ENCODE measurements at places on chromosomes 13 and 19. TPM values are rescaled to one million over a fixed set of nuclear protein-coding genes. Genes with fewer than 3 reads are reported as not detected.

GRCh38 chr13:65606622-65607021 lies 1623.5 kb downstream of the PCDH9 start:
- no peak for DNase-seq

DNA sequence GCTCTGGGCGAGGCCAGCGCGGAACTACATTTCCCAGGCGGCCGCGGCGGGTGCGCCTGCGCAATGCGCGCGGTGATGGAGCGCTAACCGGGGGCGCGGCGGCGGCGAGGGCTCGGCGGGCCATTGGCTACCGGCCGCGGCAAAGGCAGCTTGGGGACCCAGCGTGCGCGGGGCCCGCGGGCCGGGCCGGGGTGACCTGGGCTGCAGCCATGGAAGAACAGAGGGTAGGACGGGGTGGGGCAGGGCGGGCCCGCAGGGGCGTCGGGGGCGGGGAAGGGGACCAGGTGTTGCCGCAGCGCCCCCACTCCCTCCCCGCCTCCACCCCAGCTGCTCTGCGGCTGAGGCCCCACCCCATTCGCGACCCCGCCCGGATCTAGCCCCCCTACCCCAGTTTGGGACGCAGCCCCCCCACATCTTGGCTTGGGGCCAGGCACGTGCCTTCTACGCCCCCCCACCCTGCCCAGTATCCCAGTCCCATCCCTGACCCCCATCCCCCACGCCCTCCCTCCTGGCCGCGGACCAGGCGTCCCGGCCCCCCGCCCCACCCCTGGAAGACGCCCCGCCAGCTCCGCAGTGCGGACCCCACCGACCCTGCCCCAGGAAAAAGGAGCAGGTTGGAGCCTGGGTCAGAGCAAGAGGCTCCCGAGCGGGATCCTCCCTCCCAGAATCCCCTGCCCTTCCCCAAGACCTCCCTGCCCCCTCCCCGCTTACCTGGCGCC lies at the start of gene FSD1:
TSS of gene FSD1 (plus strand) at position 61 of the 719 bp plus-strand sequence. CDS start at position 210, 149 bp downstream.
- peak; percentile 70 for DNase-seq

DNA sequence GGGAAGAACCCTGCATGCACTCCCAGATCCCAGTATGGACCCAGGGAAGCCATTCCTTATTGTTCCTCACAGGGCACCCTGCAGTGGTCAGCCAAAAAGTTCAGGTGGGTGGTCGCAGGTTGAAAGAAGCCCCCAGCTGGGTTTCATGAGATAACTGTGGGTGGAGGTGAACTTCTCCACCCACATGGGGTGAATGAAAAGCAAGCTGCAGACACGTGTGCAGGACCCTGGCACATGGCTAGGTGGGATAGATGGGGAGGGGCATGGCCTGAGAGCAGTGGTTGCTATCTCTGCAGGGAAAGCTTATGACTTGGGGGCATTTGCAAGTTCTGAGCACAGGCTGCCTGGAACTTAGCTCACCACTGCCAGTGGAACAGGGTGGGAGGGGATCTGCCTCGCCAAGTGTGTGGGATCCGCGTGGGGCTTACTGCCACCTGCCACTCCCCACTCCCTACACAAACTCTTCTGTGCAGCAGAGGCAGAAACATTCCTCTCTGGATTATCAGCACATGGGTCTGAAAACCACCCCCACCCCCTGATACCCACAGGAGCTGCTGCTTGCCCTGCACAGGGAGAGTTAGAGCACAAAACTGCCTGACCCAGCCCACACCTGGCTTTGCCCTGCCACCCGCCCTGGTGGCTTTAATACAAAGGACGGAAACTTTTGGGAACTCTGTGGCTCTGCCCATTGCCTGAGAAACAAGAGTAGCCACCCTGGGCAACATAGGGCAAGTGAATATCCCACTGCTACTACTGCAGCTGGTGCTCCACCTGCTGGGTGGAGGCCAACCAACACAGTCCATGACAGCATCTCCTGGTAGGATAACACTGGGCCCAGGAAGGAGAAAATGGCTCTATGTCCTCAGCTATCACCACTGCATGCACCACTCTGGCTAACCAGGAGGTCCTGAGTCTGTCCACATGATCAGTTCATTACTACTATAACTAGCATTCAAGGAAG lies 24.4 kb downstream of the PLA2G4C start:
- DNase-seq: no peak

Gene NLRP11
- total RNA-seq: not detected

Gene ZNF681
- total RNA-seq: 3.5 TPM

Gene ZGLP1
- 3.2 TPM for total RNA-seq

Gene GRAMD1A
- 260 TPM for total RNA-seq
